WERI-Rb-1 (cell line): ENCODE measurements at places on chromosomes 6 and 20.

- no peak for DNase-seq
Observed at GRCh38 chr6:156963712-156964700, 186.8 kb downstream of the ARID1B start.

DNA sequence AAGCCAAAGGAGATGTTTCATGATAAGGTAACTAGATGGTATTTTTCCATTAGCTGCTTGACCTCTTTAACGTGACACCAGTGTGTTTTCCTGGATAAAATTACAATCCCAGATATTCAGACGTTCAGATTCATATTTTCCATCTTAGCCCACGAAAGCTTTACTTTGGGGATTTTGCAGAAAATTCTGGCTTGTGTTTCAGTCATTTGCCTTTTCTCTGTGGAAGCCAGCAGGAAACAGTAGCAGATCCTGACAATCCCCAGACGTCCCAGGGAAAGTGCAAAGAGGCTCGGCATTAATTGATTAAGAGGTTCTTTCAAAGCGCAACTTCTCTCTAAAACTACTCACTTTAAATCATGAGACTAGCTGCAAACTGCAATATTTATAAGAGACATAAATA lies 243.6 kb downstream of the UST start:
- DNase-seq: no peak

GRCh38 chr6:3233321-3233720 lies 5.9 kb upstream of the TUBB2B start:
- DNase-seq: peak; percentile 52

DNA sequence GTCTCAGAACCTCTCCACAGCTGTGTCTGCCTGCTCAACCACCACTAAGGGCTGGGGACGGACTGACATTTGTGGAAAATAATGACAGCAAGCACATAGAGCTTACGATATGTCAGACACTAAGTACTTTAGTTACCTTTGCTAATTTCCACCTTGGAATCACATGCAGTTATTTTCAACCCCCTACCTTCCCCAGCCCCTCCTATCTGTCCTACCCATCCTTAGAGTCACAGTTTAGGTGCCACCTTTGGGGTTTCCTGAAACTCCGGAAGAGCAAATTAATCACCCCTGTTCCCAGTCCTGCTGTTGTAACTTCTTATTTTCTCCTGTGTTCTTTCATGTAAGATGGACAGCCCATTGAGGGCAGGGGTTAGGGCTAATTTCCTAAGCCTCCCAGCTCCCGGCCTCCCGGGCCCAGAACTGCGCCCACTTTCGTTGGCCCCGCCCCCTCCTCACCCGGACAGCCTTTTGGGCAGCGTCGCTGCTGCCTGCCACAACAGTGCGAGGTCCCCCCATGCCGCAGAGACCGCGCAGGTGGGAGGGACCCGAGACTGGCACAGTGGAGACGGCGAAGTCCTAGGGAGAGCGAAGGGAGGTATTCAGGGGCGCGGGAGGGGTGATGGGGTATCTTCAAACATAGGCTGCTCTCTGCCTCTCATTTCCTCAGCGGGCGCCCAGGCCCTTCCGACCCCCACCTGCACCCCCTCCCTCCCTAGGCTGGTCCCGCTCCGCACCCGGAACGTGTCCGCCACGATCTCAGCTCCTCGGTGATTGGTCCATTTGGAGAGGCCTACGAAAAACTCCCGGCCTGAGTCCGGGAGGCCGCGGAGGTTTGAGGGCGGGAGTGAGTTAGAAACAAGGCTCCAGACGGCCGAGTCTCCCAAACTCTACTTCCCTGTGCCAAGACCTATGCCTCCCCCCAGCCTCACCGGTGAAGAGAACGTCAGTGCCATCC lies 1.1 kb downstream of the DDAH2 start:
- DNase-seq: no peak

DNA sequence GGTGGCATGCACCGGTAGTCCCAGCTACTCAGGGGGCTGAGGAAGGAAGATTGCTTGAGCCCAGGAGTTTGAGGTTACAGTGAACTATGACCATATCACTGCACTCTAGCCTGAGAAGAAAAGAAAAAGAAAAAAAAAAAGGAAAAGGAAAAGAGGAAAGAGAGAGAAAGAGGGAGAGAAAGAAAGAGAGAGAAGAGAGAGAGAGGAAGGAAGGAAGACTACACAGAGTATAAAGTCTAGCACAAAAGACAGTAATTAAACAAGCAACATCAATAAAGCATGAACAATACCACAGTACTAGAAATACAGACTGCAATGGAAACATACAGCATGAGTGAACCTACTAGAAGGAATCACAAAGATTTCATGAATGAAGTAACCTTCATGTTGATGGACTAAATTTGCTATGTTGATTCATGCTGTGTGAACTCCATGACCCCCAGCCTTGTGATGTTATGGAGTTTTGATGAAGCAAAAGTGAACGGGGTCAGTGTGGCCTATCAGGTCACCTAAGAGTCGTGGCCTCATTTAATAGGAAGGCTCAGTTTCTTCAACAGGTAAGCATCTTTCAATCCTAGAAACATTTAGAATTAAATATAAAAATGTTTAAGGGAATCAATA lies 57.6 kb downstream of the NUDT3 start:
- DNase-seq: no peak

DNA sequence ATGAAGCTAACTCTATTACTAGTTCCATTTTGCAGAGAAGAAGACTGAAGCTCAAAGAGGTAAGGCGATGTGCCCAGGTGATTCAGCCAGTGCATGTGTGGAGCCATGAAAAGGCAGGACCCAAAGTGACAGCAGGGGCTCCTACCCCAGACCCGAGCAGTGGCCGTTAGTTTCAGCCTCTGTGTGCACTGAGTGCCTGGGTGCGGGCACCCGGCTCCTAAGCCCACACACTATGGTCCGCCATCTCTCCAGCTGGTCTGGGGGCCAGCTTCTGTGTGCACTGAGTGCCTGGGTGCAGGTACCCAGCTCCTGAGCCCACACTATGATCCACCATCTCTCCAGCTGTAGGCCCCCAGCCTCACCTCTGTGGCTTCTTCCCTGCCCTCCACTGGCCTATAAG lies 123.5 kb upstream of the CST7 start:
- DNase-seq: no peak

DNA sequence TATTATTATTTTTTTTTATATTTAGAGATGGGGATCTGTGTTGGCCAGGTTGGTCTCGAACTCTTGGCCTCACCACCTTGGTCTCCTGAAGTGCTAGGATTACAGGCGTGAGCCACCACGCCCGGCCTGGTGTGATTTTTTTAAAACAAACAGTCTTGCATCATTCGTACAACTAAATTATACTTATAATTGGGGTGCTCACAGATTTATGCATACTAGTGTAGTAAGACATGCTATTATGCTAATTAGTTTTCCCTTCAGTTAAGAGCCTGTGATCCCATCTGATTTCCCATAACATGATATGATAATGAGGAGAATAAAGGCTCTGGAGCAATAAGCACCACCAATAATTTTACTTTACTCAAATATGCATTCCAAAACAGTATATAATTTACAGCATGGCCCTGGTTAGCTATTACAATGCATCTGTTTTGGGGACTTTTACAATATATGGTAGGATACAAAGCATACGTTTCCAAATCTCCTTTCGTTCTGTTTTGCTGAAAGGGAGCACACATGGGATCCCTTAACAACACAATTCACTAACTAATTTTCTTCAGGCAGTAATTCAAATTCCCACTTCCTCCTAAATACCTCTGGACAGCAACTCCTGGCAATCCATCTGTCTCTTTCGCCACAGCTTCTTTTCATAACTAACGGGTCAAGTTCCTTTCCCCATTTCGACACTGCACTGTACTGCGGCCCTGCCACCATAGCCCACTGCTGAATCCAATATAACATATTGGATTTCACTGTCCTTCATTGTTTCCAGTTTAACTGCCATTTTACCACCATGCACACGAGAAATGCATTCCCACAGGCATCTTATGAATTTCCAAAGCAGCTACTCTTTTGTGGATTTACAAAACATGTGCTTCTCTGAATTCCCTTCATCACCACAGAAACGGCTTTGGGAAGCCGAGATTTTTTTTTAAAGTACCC lies 1.7 kb downstream of the NUDT3 start:
- DNase-seq: no peak

DNA sequence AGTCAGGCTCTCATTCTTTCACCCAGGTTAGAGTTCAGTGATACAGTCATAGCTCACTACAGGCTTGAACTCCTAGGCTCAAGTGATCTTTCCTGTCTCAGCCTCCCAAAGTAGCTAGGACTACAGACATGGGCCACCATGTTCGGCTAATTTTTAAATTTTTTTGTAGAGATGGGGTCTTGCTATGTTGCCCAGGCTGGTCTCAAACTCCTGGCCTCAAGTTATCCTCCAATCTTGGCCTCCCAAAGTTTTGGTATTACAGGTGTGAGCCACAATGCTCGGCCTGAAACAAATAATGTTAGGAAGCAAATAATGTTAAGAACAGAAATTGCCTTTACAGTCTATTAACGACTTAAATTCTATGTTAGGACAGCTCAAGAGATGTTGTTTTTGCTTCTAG lies 1.8 kb upstream of the UBR2 start:
- DNase-seq: no peak

GRCh38 chr6:123745895-123746294 lies 57.8 kb upstream of the NKAIN2 start:
- DNase-seq: no peak

DNA sequence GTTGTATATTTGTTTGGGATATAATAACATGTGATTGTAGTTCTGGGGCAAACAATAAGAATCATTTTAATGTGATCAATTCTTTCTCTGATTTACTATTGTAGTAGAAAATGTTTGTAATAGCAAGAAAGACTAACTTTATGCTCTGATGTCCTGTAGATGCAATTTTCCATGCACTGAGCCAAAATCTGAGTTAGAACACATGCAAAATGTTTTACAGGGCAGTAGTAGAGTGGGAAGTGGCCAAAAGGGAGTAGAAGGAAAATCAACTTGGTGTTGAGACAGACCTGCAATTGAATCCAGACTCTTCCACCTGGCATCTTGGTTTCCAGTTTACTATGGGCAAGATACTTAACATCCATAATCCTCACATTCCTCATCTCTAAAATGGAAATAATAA lies 93.5 kb upstream of the BMP5 start:
- no peak for DNase-seq

DNA sequence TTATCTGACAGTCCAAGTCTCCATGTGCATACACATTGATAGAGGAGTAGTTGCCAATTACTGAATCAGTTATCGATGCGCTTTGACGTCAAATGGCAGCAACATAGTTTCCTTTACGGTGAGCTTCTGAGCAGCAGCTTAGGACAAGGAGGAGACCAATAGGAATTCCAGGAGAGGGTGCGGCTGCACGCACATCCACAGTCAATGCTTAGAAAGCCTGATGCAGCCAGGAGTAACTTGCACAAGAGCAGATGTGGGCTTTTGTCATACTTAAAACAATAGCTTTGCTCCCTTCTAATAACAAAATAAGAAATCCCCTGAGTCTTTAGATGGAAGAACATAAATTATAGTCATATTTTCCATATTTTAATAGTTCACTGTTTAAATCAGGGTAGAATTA lies 442.1 kb downstream of the BCKDHB start:
- no peak for DNase-seq

DNA sequence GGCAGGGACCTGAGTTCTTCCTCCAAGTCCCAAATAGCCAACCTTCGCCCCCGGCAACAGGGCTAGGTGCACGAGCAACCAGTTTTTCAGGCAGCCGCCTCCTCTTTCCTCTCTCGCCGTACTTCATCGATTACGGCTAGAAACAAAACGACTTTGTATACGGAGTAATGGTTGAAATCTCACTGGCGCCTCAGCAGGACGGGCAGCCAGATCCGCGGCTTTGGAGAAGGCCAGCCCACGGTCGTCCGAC lies 333 bp upstream of the SMIM13 start:
- DNase-seq: no peak

DNA sequence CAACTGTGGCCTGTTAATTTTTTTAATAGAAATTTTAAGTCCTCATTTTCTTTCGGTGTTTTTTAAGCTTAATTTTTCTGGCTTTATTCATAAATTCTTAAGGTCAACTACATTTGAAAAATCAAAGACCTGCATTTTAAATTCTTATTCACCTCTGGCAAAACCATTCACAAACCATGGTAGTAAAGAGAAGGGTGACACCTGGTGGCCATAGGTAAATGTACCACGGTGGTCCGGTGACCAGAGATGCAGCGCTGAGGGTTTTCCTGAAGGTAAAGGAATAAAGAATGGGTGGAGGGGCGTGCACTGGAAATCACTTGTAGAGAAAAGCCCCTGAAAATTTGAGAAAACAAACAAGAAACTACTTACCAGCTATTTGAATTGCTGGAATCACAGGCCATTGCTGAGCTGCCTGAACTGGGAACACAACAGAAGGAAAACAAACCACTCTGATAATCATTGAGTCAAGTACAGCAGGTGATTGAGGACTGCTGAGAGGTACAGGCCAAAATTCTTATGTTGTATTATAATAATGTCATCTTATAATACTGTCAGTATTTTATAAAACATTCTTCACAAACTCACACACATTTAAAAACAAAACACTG lies 10.1 kb downstream of the HFE start:
- DNase-seq: peak; percentile 80

DNA sequence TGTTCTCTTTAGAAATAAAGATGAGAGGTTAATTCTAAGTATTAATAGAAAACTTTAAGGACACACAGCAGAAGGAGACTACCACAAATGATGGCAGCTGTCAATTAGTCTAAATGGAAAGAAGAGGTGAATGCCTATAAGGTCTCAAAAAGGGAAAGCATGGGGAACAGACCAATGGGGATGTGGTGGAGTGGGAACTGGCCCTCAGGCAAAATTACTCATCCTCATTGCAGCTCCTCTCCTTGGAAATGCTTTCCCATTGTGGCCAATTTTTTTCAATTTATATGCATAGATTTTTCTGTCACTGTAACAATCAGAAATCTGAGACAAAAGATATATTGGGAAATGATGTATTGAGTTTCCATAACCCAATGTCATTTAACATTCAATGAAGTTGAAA lies 222.9 kb upstream of the DEFB112 start:
- DNase-seq: no peak

GRCh38 chr6:15661853-15662325 lies 939 bp downstream of the DTNBP1 start:
- DNase-seq: peak; percentile 37

- DNase-seq: no peak
Observed at GRCh38 chr6:8085053-8085511, 17.3 kb downstream of the EEF1E1 start.

- DNase-seq: no peak
Observed at GRCh38 chr6:41785254-41785653, 2.2 kb upstream of the TOMM6 start.

DNA sequence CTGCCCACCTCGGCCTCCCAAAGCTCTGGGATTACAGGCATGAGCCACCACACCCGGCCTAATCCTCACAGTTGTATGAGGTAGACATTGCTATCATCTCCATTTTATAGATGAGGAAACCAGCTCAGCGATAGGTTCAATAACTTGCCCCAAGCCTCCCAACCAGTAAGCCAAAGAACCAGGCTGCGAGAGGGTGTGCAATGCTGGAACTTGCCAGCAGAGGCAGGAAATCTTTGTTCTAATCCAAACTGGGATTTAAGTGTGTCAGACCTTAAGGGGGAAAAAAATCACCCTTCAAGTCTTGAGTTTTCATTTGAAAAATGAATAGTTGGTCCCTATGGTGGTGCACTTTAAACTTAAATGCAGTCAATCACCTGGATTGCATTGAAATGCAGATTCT lies 20.1 kb upstream of the RNGTT start:
- peak; percentile 62 for DNase-seq

- peak; percentile 9 for DNase-seq
Observed at GRCh38 chr20:62739581-62740285, 31.1 kb downstream of the NTSR1 start.

- DNase-seq: peak; percentile 82
Observed at GRCh38 chr20:15515691-15516090, 1057.6 kb downstream of the KIF16B start.

- DNase-seq: no peak
Observed at GRCh38 chr20:57386762-57387161, 4.4 kb upstream of the RBM38 start.
